ENCODE measurements at places on chromosomes 13 and 19.

- peak; percentile 48 for DNase-seq
Observed at GRCh38 chr13:85806553-85807175, 7.4 kb upstream of the SLITRK6 start.

- DNase-seq, result no peak
Observed at GRCh38 chr13:24052547-24053518, 107.7 kb upstream of the SPATA13 start.

DNA sequence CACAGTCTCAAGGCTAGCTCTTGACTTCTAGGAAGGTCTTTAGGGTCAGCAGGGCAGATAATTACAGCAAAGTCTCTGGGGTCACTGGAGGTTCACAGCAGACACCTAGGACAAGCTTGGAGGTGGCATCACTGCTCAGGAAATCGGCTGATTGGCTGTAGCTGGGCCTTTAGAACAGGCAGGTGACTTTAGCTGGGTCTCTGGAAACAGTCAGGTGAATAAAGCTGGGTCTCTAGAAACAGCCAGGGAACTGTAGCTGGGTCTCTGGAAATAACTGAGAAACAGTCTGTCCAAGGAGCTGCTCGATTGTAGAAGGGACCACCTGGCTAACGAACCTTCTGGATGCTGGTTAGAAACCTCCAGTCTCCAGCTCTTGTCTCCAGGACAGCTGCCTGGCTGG is 10.0 kb downstream of the LAIR1 start:
- DNase-seq, result no peak

DNA sequence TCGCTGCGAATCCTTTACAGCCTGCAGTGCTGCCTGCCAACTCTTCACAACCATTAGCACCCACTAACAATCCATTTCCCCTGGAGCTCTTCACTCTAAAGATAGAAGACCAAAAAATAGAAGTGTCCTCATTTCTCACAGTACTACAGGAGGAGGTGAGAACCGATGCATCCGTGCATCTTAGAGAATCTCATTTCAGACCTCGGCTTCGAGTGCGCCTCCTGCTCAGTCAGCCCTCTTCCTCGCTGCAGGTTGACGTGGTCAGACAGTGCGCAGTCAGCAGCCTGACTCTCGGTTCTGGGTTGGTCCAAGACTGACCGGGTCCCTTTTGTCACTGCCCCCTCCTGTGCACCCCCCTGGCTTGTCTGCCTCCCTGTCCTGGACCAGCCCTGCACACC is 85.3 kb downstream of the RAB20 start:
- no peak for DNase-seq

GRCh38 chr13:62704875-62705274 is 1289.2 kb upstream of the PCDH20 start:
- no peak for DNase-seq

GRCh38 chr13:73133531-73133930 is 74.7 kb downstream of the KLF5 start:
- DNase-seq, result no peak

- DNase-seq, result no peak
Observed at GRCh38 chr13:62294244-62294643, 878.6 kb upstream of the PCDH20 start.

DNA sequence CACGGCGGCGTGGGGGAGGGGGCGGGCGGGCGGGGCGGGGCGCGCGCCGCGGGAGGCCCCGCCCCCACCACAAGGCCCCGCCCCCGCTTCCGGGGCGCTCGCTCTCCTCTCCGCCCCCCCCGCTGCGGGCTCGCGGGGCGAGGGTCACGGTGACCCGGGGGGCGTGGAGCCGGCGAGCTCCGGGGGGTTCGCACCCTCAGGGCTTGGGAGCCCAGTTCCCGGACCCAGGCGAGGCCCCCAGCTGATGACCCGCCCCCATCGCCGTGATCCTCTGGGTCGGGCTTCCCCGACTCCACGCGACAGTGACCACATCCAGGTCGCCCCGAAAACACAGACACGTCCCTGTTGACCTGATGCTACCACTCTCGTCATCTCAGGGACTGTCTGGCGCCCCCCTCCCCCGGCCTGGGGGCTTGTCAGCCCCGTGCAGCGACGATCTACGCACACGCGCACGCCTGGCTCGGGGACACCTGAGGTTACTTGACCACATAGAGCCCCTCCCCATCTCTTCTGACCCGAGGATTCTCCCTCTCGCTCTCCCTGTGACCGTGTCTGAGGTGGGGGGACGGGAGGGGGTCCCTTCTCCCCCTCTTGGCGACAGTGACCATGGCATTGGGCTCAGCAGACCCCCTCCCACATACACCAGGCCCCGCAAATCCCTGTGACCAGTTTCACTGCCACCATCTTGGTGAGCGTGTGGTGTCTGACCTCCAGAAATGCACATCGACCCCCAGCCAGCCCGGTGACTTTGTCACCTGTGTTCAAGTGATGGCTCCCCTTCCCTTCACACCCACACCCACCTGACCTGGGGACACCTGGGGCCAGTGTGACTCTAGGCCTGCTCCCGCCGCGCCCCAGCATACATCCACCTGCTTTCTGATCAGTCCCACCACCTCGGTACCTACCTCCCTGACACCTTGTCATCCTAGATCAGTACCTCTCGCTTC is 670 bp downstream of the MAP2K7 start:
- no peak for DNase-seq

- DNase-seq, result peak; percentile 20
Observed at GRCh38 chr19:16462757-16463250, 9.0 kb downstream of the EPS15L1 start.

DNA sequence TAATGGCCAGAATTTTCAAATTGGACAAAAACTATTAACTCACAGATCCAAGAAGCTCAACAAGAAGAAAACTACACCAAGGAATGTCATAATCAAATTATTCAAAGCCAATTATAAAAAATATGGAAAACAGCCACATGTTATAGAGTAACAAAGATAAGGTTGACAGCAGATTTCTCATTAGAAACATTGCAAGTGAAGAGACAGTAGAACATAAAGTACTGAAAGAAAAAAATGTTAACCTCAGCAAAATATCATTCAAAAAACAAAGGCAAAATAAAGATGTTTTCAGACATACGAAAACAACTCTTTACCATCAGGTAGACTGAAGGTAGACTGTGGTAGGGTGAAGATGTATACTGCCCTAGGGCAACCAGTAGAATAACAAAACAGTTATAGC is 83.4 kb downstream of the KCNRG start:
- DNase-seq, result no peak
